Activated T-cell treated with anti-CD3 and anti-CD28 coated beads for 1 hour (primary cell): ENCODE measurements at places on chromosomes 4 and X.

GRCh38 chr4:24544208-24544988 lies 40.0 kb downstream of the DHX15 start:
- DNase-seq, result no peak

- no peak for DNase-seq
Observed at GRCh38 chrX:78622831-78623230, 36.3 kb downstream of the RTL3 start.

- no peak for DNase-seq
Observed at GRCh38 chr4:111602848-111603247, 542.4 kb upstream of the FAM241A start.

GRCh38 chrX:11864171-11864570 lies 106.1 kb downstream of the MSL3 start:
- DNase-seq, result no peak

DNA sequence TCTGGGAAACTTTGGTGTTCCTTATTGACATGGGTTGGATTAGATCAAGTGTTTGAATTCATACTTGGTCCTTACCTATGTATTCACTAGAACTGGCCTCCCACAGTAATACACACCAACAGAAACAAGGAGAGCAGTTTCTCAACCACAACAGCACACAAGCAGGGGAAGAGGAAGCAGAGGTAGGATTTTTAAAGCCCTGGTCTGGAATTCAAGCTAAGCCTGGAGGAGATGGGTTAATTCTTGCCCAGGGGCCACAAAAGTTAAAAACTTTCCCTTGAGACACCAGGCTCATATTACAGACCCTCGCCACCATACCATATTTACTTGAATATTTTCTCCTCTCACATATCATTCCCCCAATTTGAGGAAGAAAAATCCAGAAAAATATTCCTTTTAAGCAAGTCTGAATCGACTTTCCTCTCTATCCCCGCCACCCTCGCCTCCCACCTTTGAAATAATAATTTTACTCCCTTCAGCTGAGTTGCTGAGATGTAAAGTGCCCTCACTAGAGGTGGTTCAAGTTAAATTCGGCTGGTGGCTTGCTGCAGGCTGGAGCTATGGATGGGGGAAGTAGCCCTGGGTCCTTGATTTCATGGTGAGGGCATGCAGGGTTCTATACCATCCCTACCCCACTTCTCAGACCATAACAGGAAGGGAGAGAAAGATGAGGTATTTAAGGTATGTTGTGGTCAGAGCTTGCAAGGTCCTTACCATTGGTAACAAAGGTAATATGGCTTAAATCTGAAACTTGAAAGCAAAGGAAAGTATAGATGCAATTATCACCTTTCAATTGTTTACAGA lies 440.2 kb downstream of the INPP4B start:
- no peak for DNase-seq

- no peak for DNase-seq
Observed at GRCh38 chr4:101349801-101350064, 2.4 kb upstream of the PPP3CA start.

- DNase-seq, result no peak
Observed at GRCh38 chr4:26746802-26747213, 113.8 kb upstream of the STIM2 start.

GRCh38 chr4:123444290-123444731 lies 47.7 kb downstream of the SPRY1 start:
- DNase-seq, result no peak

DNA sequence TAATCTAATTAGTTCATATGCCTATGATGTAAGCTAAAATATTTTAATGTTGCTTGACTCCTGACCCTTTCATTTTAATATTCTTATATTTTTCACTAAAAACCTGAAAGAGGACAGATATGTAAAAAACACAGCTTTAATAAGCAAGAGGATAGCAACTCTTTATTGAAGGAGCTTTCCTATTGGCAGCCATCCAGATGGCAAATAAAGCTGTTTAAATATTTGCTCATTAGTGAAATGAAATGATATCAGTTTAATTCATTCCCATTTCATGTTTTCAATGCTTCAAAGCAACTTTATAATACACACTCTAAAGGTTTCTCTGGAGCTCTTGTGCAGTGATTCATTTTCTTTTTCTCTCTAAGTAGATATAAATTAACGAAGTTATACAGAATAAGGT lies 473.4 kb downstream of the PCDH7 start:
- no peak for DNase-seq

GRCh38 chr4:101621120-101621519 lies 169.4 kb upstream of the BANK1 start:
- no peak for DNase-seq

- DNase-seq, result no peak
Observed at GRCh38 chr4:181897935-181898334, 345.3 kb upstream of the TENM3 start.

- no peak for DNase-seq
Observed at GRCh38 chrX:31057691-31058090, 14.2 kb downstream of the FTHL17 start.

GRCh38 chrX:31355206-31355955 lies 283.5 kb upstream of the FTHL17 start:
- DNase-seq, result no peak

GRCh38 chrX:24479924-24480323 lies 14.8 kb downstream of the PDK3 start:
- DNase-seq, result peak; percentile 40

DNA sequence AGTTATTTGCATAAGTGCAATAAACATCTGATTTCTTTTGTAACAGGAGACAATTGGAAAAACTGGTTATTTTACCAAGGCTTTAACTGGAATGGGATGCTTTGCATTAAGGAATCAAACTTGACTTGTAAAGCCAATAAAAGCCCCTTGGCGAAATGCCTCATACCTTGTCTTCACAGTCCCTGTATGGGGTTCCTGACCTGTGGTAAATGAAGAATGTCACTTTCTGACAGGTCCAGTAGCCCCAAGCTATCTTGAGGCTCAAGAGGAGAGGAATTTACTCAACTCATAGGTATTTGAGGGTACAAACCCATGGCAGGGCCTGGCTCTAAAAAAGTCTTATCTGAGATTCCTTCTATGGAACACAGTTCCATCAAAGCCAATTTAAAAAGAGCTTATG lies 78.0 kb downstream of the ACOX3 start:
- no peak for DNase-seq
